KBM-7 (cell line): ENCODE measurements at places on chromosomes 13 and 19.
A peak's percentile ranks its signal among the peaks of the same experiment; 100 is the strongest.

DNA sequence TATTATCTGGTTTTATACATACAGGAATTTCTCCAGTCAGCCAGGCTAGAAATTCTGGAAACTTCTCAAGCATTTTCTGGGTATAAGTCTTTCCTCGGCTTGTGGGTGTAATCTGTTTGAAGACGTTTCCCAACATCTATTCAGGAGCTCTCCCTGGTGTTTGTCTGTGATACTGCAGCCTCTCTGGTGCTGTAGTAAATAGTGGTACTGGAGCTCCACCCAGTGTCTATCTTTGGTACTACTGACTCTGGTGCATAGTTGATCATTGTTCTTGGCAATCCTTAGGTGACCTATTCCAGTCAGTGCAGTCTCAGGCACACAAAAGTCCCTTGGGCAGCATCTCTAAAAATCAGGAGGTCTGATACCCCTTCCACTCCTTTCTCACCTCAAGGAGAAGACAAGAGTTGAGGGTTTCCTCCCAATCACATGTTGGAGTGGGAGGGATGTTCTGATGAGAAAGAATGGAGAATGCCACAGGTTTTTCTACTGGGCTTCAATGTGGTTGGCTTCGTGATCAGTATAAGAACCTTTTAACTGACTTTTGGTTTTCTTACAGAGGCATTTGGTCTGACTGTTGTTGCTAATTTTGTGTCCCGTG is 115.5 kb downstream of the CYSLTR2 start:
- peak; percentile 95 for DNase-seq

GRCh38 chr13:47279920-47280319 is 383.1 kb upstream of the HTR2A start:
- no peak for DNase-seq

GRCh38 chr13:114035583-114036531 is 62.0 kb upstream of the C13orf46 start:
- no peak for DNase-seq

GRCh38 chr19:37505958-37506386 is 767 bp upstream of the ZNF793 start:
- no peak for DNase-seq

DNA sequence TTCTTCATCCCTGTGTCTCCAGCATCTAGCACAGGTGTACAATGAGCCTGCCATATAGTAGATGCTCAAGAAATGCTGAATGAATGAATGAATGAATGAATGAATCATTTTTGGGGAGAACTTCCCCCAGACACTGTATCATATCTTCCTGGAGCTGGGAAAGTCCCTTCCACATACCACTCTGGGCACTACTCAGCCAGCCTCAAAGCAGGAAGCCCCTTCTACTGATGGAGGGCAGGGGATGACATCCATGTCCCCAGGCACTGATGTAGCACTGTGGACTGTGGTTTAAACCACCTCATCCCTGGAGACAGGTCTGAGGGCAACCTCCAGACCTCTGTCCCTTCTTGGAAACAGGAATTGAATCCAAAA is 4.8 kb downstream of the GNA15 start:
- DNase-seq: no peak

- no peak for DNase-seq
Observed at GRCh38 chr13:33008946-33009722, 7.1 kb upstream of the KL start.

DNA sequence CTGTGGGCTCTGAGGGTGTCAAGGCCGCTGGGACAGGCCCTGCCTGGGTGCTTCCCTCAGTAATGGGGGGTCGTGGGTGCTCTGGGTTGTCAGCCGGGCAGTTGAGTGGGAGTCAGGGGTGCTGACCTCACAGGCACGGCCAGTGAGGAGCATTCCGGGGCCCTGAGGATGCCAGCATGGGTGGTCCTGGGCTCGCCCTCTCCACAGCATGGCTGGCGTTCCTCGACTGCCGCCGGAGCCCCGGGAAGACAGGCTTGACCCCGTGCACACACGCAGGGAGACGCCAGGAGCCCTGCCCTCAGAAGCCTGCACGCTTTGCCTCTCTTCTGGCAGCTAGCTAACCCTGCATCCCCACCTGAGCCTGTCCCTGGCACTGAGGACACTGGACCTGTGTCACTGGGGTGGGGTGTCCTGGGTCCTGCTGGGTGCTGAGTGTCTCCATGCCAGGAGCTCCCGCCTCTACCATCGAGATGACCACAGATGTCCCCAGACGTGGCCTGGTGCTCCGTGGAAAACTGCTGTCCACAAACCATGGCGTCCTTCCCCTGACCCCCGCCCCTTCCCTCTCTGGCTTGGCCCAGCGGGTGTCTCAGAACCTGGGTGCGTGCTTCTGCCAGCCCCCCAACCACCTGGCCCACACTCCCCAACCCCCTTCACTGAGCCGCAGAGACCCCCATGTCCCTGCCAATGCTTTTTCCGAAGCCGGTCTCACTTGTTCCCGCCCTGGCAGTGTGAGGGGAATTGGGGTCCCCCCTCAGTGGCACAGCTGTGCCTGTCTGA is 4.4 kb upstream of the NDUFS7 start:
- no peak for DNase-seq

DNA sequence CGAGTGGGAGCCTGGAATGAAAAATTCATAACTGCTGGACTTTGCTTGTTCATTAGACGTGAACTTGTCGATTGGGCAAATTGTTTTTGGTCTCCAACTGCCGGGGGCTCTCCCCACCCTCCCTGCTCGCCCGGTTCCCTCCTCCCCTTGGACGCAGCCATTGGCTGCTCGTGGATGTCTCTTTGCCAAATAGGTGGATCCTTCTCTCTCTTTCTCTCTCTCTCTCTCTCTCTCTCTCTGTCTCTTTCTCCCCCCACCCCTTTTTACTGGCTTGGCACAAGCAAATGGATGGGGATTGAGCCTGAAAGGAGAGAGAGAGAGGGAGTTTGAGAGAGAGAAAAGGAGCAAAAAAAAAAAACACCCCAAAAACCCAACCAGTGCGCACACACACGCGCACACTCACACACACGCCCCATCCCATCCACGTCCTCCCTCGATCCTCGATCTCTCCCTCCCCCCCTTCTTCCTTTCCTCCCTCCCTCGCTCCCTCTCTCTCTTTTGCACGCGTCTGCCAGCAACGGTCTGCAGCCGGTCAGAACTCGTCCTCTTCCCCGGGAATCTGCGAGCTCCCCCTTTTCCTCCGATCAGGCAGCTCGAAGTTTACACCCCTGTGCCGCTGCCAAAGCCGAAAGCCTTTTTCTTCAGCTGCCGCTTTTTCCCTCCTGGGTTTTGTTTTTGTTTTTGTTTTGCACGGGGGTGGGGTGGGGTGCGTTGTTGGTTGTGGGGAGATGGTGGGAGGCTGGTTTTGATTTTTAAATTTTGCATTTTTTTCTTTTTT is 27.8 kb downstream of the NFIX start:
- DNase-seq: peak; percentile 82

DNA sequence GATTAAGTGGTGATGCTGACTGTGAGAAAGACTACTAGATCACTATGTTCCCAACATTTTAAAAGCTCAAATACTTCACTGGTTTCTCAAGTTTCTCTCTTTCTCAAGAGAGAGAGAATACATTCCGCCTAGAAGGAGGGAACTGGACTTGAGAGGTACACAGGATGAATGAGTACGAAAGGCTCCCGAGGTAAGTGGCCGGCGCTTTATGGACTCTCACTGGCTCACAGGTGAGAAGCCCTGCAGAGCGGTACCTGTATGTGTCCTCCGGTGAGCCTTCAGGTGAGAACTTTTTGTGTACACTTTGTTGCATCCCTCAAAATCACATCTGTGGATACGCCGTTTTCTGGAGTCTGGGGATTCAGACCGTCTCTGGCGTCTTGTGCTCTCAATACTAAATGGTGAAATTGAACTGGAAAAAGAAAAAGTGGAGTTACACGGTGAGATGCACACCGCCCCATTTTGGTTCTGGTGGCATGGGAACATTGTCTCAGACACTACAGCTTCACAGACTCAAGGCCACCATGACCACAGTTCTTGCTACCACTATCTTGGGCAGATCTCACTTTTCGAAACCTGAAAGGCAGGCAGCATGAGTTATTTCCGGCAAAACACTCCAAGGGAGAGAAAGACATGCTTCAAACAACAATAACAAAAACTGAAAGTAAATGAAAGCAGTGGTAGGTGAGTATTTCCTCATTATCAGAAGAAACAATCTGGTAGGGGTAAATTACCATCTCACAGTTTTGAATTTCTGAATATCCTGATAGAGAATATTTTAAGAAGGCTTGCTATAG is 418.9 kb downstream of the KLF12 start:
- no peak for DNase-seq

DNA sequence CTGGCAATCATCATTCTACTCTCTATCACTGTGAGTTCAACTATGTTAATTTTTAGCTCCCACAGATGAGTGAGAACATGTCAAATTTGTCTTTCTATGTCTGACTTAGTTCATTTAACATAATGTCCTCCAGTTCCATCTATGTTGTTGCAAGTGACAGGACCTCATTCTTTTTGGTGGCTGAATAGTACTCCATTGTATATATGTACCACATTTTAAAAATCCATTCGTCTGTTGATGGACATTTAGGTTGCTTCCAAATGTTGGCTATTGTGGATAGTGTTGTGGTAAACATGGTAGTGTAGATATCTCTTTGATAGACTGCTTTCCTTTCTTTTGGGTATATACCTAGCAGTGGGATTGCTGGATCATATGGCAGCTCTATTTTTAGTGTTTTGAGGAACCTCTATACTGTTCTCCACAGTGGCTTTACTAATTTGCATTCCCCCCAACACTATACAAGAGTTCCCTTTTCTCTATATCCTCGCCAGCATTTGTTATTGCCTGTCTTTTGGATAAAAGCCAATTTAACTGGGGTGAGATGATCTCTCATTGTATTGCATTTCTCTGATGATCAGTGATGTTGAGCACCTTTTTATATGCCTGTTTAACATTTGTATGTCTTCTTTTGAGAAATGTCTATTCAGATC is 124.1 kb downstream of the PCCA start:
- peak; percentile 65 for DNase-seq

GRCh38 chr13:112975401-112975939 is 6.5 kb downstream of the MCF2L start:
- DNase-seq: no peak

- DNase-seq: no peak
Observed at GRCh38 chr13:59673286-59673685, 490.4 kb downstream of the DIAPH3 start.

DNA sequence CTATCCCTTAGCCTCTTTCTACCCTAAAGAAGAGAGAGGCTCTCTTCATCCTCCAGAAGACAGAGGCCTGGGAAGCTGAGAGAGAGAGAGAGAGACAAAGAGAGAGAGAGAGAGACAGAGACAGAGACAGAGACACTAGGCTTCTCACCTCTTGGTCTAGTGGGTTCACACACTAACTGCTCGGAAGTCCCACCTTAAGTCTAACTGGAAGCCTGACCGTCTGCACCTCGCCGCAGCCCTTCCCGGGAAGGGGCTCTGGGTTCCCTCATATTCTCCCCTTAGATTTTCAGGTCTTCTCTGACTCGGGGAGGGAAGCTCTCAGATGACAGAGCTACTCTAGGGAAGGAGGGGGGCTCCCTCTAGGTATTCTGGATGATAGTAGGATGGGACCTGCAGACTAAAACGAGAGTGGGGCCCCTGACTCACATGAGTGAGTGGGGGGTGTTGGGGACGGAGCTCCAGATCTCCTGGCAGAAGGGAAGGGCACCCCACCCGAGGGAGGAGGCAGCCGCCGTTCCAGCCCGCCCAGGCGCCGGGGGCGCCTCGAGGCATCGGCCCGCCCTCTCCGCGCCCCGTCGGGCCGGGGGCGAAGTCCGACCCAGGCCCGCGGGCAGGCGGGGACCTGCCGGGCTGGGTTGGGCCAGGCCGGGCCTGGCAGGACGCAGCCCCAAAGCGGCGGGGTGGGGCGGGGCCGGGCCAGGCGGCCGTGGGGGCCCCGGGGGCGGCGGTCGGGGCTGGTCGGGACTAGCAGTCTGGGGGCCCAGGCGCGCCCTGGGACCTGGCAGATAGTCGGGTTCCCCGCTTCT is 2.0 kb upstream of the JUNB start:
- DNase-seq: no peak

GRCh38 chr13:49635599-49636433 is 7.5 kb downstream of the ARL11 start:
- DNase-seq: no peak

DNA sequence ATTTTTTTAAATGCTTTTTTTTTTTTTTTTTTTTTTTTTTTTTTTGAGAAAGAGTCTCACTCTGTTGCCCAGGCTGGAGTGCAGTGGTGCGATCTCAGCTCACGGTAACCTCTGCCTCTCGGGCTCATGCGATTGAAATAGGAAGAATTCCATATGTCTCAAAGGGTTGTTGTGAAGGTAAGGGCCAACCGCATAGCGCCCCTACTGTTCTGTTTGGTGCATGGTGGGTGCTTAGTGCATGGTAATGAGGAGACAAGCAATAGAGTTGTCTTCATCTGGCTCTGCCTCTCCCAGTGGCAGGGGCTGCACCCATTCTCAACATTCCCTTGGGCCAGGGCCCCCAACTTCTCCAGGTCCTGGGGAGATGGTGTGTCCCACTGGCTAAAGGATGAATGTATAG is 68.7 kb downstream of the RASL11A start:
- peak; percentile 85 for DNase-seq

- DNase-seq: no peak
Observed at GRCh38 chr19:19540715-19541515, 2.9 kb downstream of the CILP2 start.

DNA sequence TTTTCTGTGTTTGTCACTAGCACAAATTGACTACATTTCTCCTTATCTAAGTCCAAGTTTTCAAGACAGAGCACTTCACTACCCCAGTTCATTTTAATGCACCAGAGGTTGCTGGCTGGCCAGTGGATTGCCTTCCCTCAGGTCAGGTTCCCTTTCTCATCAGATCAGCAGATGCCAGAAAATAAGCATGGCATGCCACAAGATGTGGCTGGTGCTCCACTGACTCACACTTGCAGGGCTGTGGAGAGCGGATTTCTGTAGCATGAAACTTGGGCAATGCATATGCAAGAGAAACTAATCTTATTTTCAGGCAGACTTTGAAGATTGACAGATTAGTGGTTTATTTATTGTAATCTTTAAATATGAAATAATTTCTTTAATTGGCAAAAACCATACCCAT is 79.5 kb downstream of the RUBCNL start:
- no peak for DNase-seq

- DNase-seq: peak; percentile 37
Observed at GRCh38 chr13:36673838-36674326, at the start of gene SERTM1. SERTM1 (plus strand) TSS chr13:36674020; CDS start chr13:36695079, 21,059 bp downstream.

DNA sequence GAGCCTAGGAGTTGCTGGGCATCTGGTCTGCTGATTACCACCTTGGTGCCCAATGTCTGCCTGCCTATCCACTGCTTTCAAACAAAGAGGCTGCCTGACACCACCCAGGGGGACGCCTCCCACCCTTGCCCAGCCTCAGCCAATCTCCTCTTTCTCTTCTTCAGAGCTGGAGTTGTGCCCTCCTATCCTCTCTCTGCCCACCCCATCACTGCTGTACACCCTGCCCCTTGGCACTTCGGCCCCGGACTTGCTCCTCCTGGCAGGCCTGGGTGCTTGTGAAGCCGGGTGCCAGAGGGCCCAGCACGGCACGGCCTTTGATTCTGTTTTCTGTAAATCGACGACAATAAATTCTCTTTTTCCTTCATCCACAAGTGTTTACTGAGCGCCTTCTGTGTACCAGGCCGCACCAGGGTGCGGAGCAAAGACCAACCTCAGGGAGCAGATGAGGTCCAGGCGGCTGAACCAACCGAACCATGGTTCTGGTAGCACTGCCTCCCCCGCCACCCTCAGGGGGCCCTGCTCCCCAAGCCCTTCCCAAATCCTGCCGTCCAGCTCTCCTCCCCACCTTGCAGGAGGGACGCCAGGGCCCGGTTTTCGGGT is 5.0 kb downstream of the RNF225 start:
- DNase-seq: no peak

GRCh38 chr13:78675112-78675511 is 16.2 kb upstream of the OBI1 start:
- DNase-seq: no peak
